ENCODE measurements at places on chromosomes 1 and 21. TPM values are rescaled to one million over a fixed set of nuclear protein-coding genes. Genes with fewer than 3 reads are reported as not detected.

DNA sequence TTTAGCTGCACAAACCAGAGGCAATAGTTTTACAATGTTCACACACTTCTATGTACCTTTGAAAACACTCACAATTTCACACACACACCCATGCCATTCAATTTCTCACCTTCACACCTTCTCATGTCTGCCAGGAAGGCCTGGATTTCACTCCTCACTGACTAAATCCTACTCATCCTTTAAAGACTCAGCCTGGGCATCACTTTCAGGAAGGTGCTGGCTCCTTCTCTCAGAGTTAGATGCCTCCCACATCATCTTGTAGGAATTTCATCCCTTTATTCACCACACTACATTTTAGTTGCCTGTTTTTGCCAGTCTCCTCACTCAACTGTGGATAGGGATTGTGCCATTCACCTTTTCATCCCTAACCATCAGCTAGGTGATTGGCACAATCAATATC is 2.3 kb downstream of the IL20 start:
- H3K27me3 ChIP-seq: no peaks in the 10 kb centered on the region
- no peaks in the 10 kb centered on the region for H3K36me3 ChIP-seq
- DNase-seq: no peak
- H3K27ac ChIP-seq: no peak overlapping the region

GRCh38 chr1:47765236-47765635 is 231.9 kb downstream of the TRABD2B start:
- H3K4me1 ChIP-seq: no peaks in the 10 kb centered on the region
- DNase-seq: no peak
- H3K27me3 ChIP-seq: no peaks in the 10 kb centered on the region
- no peaks in the 10 kb centered on the region for H3K36me3 ChIP-seq
- no peak overlapping the region for H3K27ac ChIP-seq

DNA sequence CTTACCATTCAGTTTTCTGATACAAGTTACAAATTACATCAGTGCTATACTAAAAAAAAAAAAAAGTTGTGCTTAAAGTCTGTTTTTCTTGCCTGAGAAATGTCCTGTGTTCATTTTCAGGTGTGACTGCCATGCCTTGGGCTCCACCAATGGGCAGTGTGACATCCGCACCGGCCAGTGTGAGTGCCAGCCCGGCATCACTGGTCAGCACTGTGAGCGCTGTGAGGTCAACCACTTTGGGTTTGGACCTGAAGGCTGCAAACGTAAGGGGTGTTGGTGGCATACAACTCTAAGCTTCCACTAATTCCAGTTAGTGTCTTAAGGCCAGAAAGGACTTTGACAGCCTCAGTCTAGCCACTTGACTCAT is 60.1 kb upstream of the LAMC2 start:
- H3K4me3 ChIP-seq: no peak overlapping the region
- peaks cover 3% of the 10 kb centered on the region for H3K4me1 ChIP-seq
- peaks cover 30% of the 10 kb centered on the region for H3K36me3 ChIP-seq
- no peaks in the 10 kb centered on the region for H3K27me3 ChIP-seq
- H3K27ac ChIP-seq: peak overlapping the region; percentile 2

GRCh38 chr1:39500862-39501389 is 9.5 kb downstream of the BMP8A start:
- H3K27ac ChIP-seq: no peak overlapping the region
- no peak overlapping the region for H3K4me3 ChIP-seq
- H3K36me3 ChIP-seq: no peaks in the 10 kb centered on the region
- peaks cover 2% of the 10 kb centered on the region for H3K27me3 ChIP-seq
- H3K4me1 ChIP-seq: peaks cover 6% of the 10 kb centered on the region

DNA sequence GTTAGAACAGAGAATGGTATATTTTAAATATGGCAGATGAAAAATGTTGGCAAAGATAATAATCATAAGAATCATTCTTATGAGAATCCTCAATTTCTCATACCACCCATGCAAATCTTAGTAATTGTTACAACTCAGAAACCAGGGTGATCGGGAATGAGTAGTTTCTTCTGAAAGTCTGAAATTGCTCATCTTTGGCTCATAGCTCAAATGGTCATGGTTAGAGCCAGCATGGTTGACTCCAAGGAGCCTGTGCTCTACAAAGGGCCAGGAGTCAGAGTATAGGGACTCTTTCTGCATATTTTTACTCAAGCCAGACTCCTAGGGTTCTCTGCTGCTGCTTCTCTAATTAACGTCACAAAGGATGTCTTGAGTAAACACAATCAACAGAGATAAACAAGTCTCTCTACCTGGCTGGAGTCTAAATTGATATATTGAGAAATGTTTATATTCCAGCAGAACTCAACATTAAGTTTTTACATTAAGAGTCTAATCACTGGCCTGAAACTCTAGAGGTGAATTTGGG is 1.9 kb upstream of the ETV3 start:
- H3K27ac ChIP-seq: no peak overlapping the region
- H3K4me3 ChIP-seq: no peak overlapping the region
- DNase-seq: no peak
- H3K36me3 ChIP-seq: peaks cover 2% of the 10 kb centered on the region

- peak; percentile 78 for DNase-seq
- H3K4me1 ChIP-seq: peaks cover 7% of the 10 kb centered on the region
Observed at GRCh38 chr1:145751491-145752037, 32.3 kb downstream of the CD160 start.

- H3K4me3 ChIP-seq: no peak overlapping the region
- H3K36me3 ChIP-seq: no peaks in the 10 kb centered on the region
- H3K27ac ChIP-seq: no peak overlapping the region
- no peaks in the 10 kb centered on the region for H3K27me3 ChIP-seq
Observed at GRCh38 chr1:89990976-89991831, 3.7 kb upstream of the ZNF326 start.

- H3K27me3 ChIP-seq: no peaks in the 10 kb centered on the region
- no peak overlapping the region for H3K27ac ChIP-seq
- H3K36me3 ChIP-seq: no peaks in the 10 kb centered on the region
- no peaks in the 10 kb centered on the region for H3K4me1 ChIP-seq
- peak; percentile 64 for DNase-seq
- no peak overlapping the region for H3K4me3 ChIP-seq
Observed at GRCh38 chr1:205972491-205973168, 29.4 kb upstream of the SLC26A9 start.

GRCh38 chr1:72936942-72937341 is 654.6 kb upstream of the NEGR1 start:
- H3K27ac ChIP-seq: no peak overlapping the region
- no peak for DNase-seq
- no peak overlapping the region for H3K4me3 ChIP-seq
- no peaks in the 10 kb centered on the region for H3K27me3 ChIP-seq
- H3K36me3 ChIP-seq: no peaks in the 10 kb centered on the region
- no peaks in the 10 kb centered on the region for H3K4me1 ChIP-seq

GRCh38 chr21:17671733-17672132 is 59.0 kb upstream of the BTG3 start:
- no peaks in the 10 kb centered on the region for H3K36me3 ChIP-seq
- H3K4me1 ChIP-seq: no peaks in the 10 kb centered on the region
- H3K4me3 ChIP-seq: no peak overlapping the region
- DNase-seq: no peak
- no peaks in the 10 kb centered on the region for H3K27me3 ChIP-seq

DNA sequence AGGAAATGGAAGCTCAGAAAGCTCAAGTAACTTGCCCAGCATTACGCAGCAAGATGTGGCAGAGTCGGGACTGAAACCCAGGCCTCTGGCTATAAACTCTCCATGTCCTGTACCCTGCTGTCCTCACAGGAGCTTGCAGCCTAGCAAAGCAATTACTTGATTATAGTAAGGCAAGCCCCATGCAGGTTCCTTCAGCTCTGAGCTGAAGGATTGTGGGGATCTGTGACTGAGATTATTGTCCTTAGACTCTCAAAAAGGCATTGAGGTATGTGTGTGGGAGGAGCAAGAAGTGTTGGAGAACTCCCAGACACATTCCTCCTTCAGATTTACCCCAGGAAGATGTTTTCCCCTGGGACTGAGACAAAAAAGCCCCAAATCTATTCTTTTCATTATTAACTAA is 124.0 kb upstream of the SPATA6 start:
- no peak for DNase-seq
- no peak overlapping the region for H3K4me3 ChIP-seq
- no peaks in the 10 kb centered on the region for H3K27me3 ChIP-seq
- no peaks in the 10 kb centered on the region for H3K36me3 ChIP-seq

DNA sequence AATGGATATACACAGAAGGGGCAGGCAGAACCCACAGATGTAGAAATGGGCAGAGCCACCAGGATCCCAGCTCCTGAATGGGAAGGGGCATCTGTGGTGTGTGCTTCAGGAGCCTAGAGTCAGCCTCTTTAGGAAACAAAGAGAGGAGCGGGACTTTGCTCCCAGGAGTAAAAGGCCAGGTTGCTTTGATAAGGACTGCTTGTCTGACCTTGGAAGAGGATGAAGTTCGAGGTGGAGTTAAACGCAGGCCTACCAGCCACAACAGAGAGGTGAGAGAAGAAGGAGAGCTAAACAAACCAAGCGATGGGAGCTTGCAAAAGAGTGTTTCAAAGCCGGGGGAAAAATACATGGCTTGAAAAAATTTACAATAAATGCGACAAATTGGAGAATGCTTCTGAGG is 49.9 kb upstream of the TMPRSS2 start:
- H3K36me3 ChIP-seq: no peaks in the 10 kb centered on the region
- H3K27me3 ChIP-seq: no peaks in the 10 kb centered on the region
- DNase-seq: no peak
- H3K4me3 ChIP-seq: no peak overlapping the region

- DNase-seq: no peak
- no peak overlapping the region for H3K27ac ChIP-seq
- H3K36me3 ChIP-seq: no peaks in the 10 kb centered on the region
Observed at GRCh38 chr1:3905266-3905952, 5.3 kb upstream of the C1orf174 start.

GRCh38 chr1:100530880-100531487 is 7.0 kb upstream of the GPR88 start:
- no peak overlapping the region for H3K4me3 ChIP-seq
- peak; percentile 92 for DNase-seq
- H3K27ac ChIP-seq: no peak overlapping the region
- no peaks in the 10 kb centered on the region for H3K4me1 ChIP-seq
- H3K27me3 ChIP-seq: no peaks in the 10 kb centered on the region

DNA sequence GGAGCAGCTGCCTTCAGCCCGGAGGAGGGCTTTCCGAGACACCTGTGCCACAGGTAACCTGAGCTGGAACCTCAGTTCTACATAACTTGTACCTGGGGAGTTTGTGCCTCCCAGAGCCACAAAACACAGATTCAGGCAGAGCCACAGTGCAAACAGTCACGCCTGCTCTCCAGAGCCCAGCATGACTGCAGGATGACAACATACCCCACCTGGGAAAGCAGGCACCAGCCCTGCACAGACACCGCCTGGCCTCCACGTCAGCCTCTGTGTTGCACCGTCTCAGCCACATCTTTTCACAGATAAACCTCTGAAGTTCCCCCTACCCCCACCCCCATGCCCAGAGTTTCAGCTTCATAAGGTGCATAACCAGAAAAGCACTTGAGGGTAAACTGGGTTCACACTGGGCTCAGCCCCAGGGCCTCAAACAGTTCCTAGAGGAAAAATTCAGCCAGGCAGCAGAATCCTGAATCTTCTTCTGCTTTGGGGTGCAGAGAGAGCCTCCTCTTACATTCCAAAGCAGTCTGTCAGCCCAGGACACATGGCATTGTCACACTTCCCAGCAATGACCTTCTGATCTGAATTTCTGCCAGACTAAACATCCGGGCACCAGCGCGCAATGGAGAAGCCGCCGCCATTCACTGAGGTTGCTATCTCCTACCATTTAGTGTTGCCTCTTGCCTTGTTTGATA is 229.5 kb downstream of the TOMM20 start:
- H3K36me3 ChIP-seq: no peaks in the 10 kb centered on the region
- no peaks in the 10 kb centered on the region for H3K27me3 ChIP-seq
- peaks cover 12% of the 10 kb centered on the region for H3K4me1 ChIP-seq
- H3K27ac ChIP-seq: peak overlapping the region; percentile 24
- DNase-seq: peak; percentile 64

GRCh38 chr1:211610779-211611556 is 32.0 kb upstream of the SLC30A1 start:
- no peaks in the 10 kb centered on the region for H3K27me3 ChIP-seq
- no peak overlapping the region for H3K4me3 ChIP-seq
- H3K36me3 ChIP-seq: no peaks in the 10 kb centered on the region
- no peak overlapping the region for H3K27ac ChIP-seq
- DNase-seq: peak; percentile 75

GRCh38 chr1:174743654-174744561 is 255.8 kb upstream of the CACYBP start:
- peak; percentile 38 for DNase-seq
- no peak overlapping the region for H3K27ac ChIP-seq
- no peaks in the 10 kb centered on the region for H3K4me1 ChIP-seq
- H3K27me3 ChIP-seq: no peaks in the 10 kb centered on the region

GRCh38 chr1:204493145-204493983 is 1.2 kb downstream of the PIK3C2B start:
- peaks cover 44% of the 10 kb centered on the region for H3K27me3 ChIP-seq
- H3K4me1 ChIP-seq: peaks cover 3% of the 10 kb centered on the region
- peak overlapping the region; percentile 79 for H3K4me3 ChIP-seq
- H3K36me3 ChIP-seq: no peaks in the 10 kb centered on the region
- peak; percentile 80 for DNase-seq
- H3K27ac ChIP-seq: no peak overlapping the region

GRCh38 chr21:33025489-33026442 is at the start of gene OLIG2:
TSS of gene OLIG2 (plus strand) at chr21:33025935. CDS start at chr21:33026863, 928 bp downstream.
- H3K36me3 ChIP-seq: no peaks in the 10 kb centered on the region
- peak; percentile 25 for DNase-seq
- no peaks in the 10 kb centered on the region for H3K4me1 ChIP-seq
- H3K4me3 ChIP-seq: no peak within 1 kb of the TSS

DNA sequence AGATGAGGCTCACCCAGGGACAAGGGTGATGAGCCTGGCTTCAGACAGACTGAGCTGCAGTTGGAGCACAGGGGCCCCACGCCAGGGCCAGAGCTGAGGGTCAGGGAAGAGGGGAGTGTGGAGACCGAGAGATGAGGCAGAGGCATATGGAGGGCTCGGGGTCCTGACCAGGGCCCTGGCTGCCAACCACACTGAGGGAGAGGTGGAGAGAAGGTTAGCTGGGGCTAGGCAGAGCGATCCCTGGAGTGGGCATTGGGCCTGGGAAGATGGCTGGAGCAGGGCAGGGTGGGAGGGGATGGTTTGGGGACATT is 8.0 kb downstream of the PEAR1 start:
- H3K36me3 ChIP-seq: peaks cover 15% of the 10 kb centered on the region
- H3K4me1 ChIP-seq: peaks cover 71% of the 10 kb centered on the region
- no peak overlapping the region for H3K4me3 ChIP-seq
- no peaks in the 10 kb centered on the region for H3K27me3 ChIP-seq
- H3K27ac ChIP-seq: peak overlapping the region; percentile 69

Gene KCNN3
- not detected for total RNA-seq

Gene AZIN2
- 9.1 TPM for total RNA-seq

Gene SLC35F3
- not detected for total RNA-seq

Gene OXCT2
- 6.4 TPM for total RNA-seq

Gene KCNJ10
- total RNA-seq: not detected

Gene SLC25A24
- 44.4 TPM for total RNA-seq

Gene C1orf53
- total RNA-seq: 3.0 TPM

Gene XCL1
- total RNA-seq: not detected

Gene DYNLT5
- total RNA-seq: under 0.01 TPM

Gene ARHGAP30
- not detected for total RNA-seq

Gene GCLM
- 16.2 TPM for total RNA-seq

Gene BSND
- not detected for total RNA-seq

Gene HES4
- total RNA-seq: 2.0 TPM

All from fibroblast of lung (primary cell).